ENCODE measurements at places on chromosomes 6 and 20.

DNA sequence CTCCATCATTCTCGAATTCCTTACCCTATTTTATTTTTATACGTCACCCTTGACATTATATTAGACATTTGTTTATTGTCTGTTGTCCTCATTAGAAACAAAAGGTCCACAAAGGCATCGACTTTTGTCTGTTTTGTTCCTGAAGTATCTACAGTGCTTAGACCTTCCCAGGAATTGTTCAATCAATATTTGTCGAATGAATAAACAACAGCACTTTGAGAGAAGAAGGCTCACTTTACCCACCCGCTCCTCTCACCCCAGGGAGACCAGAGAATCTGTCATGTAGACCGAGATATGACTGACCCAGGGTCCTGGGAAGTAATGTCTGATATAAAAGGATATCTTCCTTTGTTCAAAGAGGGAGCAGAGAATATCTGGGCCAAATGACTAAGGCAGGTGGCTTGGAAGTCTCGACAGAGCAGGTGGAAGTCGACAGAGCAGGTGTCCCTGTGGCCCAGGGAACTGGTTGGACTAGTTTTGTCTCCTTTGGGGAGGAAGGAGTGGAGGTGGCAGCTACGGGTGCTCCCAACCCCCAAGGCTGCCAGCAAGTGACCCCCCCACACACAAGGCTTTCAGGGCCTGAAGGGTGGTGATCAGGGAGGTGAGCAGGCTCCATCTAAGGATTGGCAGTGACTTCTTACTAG is 14.8 kb upstream of the CHMP4B start:
- no peak for DNase-seq

- DNase-seq, result no peak
Measured at GRCh38 chr6:89787660-89788328, 31.8 kb downstream of the MDN1 start.

GRCh38 chr20:39210341-39211036 is 248.3 kb downstream of the DHX35 start:
- no peak for DNase-seq

- no peak for DNase-seq
Measured at GRCh38 chr6:5762561-5762968, 244.2 kb downstream of the NRN1 start.

DNA sequence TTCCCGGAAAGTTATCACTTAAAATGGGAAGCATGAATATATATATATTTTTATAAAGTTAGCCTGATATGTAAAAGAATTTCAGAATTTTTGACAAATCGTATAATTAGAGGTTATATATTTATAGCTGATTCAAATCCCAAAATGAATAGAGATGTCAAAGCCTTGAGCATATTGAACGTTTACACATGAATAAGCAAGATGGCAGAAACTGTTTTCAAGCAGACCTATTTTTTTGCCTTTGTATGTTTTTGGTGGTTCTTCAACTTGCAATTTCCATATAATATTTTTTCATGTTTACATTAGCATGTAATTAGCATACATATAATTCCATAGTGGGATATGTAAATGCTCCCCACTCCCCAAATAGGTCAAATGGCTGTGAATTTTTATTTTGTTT is 189.9 kb downstream of the PRL start:
- DNase-seq, result no peak

Measured in left renal cortex interstitium (tissue), 4 donors.